ENCODE measurements at places on chromosomes 5 and 9.

GRCh38 chr5:158943057-158943456 is 156.7 kb downstream of the EBF1 start:
- DNase-seq = no peak

GRCh38 chr5:176614805-176615478 is 5.0 kb upstream of the GPRIN1 start:
- DNase-seq = no peak

- no peak for DNase-seq
Measured at GRCh38 chr5:149765932-149766331, 35.8 kb downstream of the PPARGC1B start.

- DNase-seq = peak; percentile 29
Measured at GRCh38 chr5:68460147-68460798, 244.7 kb downstream of the PIK3R1 start.

DNA sequence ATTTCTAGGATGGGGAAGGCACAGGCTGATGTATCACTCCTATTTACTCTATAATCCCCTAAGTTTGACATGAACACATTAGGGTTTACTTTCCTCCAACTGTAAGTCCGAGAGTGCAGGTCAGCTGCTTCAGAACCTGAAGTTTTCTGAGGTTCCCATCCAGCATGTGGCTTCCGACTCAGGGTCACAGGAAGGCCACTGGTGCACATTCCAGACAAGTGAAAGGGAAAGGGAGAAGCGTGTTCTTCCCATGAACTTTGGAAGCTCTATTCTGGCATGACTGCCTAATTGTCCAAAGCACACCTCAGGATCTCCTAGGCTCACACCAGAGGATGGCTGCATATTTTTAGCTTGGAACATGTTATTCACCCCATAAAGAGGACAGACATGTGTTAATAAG is 602.6 kb downstream of the SEMA5A start:
- no peak for DNase-seq

DNA sequence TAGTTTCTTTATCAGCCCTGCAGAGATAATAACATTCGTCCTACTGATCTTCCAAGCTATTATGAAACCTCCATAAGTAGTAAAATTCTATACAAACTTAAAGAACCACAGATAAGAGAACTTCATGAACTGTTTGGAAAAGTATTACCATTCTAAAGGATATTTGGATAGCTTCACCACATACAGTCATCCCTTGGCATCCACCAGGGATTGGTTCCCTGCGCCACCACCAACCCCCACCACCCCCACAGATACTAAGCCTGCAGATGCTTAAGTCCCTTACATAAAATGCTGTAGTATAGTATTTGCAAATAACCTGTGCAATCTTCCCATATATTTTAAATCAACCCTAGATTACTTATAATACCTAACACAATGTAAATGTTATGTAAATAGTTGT is 61.4 kb upstream of the SHISAL2B start:
- DNase-seq = no peak

DNA sequence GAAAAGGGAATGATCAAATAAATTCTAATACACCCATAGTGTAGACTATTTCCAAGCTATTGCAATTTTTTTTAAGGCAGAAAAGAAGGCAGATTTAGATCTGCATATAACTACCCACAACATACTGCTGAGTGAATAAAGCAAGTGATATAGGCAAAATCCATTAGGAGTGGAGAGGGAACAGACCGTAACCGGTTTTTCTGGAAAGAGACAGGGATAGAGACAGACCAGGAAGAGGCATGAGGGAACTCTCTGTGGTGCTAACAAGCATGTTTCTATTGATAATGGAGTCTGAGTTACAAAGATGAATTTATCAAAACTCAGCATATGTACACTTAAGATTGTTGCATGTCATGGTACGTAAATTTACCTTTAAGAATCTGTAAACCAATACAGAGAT is 14.5 kb downstream of the ZDHHC21 start:
- no peak for DNase-seq

GRCh38 chr5:142358648-142359047 is 33.8 kb upstream of the SPRY4 start:
- DNase-seq = no peak

DNA sequence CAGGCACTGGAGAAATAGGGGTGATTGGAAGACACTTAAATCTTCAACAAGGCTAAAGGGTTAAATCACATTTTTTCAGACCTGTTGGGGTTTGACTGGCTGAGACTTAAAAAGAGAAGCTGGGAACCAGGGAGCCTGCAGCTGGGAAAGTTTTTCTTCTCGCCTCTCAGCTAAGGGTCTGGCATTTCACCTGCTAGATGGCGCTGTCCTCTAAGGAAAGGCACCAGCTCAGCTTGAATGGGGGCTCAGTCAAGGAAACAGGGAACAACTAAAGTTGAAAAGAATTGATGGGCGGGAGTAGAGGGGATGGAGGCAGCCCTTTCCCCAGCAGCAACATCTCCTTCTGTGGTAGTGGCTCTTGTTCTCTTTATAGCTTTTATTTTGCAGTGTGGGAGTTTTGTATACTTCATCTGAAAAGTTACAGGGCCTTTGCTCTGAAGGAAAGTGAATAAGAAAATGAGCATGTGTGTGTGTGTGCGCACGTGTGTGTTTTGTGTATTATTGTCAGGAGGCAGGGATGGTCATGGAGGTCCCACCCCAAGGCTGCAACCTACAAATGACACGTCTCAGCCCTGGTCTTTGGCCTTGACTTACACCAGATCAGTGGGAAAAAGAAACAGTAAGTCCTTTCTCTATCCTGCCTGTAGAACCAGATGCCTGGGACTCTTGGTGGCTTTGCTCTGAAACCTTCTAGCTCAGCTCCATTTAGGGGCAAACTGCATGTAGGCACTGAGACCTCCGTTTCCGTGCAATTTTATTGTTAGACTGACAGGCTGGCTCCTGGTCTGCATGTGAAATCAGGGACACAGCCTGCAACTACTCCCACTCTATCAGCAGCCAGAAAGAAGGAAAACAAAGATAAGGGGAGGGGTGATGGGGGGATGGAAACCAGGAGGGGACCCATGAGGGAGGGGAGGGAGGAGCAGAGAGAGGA is 316.2 kb upstream of the CLINT1 start:
- DNase-seq = peak; percentile 79

- no peak for DNase-seq
Measured at GRCh38 chr9:82406456-82407085, 418.0 kb downstream of the SPATA31D1 start.
